ENCODE measurements at places on chromosomes 5 and 9.

- no peak for DNase-seq
- H3K4me1 ChIP-seq = no peaks in the 10 kb centered on the region
- H3K36me3 ChIP-seq = no peaks in the 10 kb centered on the region
- H3K27me3 ChIP-seq = no peaks in the 10 kb centered on the region
- H3K4me3 ChIP-seq = no peak overlapping the region
- no peak overlapping the region for H3K27ac ChIP-seq
Measured at GRCh38 chr5:57581772-57582171, 99.2 kb upstream of the ACTBL2 start.

DNA sequence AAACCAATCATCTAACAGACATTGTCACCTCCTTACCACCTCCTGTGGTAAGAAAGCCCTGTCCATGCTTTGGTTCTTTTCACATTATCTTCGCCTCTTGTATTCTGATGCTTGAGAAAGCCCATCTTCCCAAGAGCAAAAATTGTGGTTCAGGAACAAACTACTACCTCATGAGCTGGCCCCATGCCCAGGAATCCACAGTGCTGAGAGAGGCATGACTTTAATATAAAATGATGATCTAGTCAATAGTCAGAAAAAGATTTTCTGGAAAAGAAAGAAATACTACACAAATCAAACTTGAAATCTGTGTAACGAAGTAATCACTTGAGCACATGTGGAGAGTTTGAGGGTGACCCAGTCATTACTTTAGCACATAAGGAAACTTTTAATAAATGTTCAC, 94.7 kb downstream of the FGF10 start:
- no peak overlapping the region for H3K27ac ChIP-seq
- DNase-seq = no peak
- no peak overlapping the region for H3K4me3 ChIP-seq
- no peaks in the 10 kb centered on the region for H3K36me3 ChIP-seq
- H3K27me3 ChIP-seq = no peaks in the 10 kb centered on the region
- no peaks in the 10 kb centered on the region for H3K4me1 ChIP-seq

DNA sequence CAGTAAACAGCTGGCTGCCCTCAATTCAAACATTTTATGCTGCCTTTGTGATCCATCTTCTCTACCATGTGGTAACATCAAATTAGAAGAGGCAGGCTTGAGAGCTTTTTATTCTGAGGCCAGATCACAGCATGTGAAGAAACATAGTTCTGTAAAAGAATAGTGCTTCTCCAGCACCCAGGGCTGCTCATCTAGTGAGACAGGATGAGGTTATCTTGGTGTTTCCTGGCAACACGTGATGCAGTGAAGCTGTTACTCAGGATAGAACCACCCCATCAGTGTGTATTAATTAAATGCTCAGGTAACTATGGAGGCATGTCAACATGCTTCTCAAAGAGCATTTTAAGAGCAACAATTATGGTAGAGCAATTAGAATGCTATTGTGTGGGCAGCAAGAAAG, 400.5 kb upstream of the ACO1 start:
- H3K4me3 ChIP-seq = no peak overlapping the region
- H3K27ac ChIP-seq = no peak overlapping the region
- H3K4me1 ChIP-seq = no peaks in the 10 kb centered on the region

GRCh38 chr5:125717209-125717608, 706.0 kb upstream of the GRAMD2B start:
- DNase-seq = no peak
- peaks cover 10% of the 10 kb centered on the region for H3K4me1 ChIP-seq
- H3K4me3 ChIP-seq = no peak overlapping the region
- no peaks in the 10 kb centered on the region for H3K36me3 ChIP-seq
- no peak overlapping the region for H3K27ac ChIP-seq
- no peaks in the 10 kb centered on the region for H3K27me3 ChIP-seq

DNA sequence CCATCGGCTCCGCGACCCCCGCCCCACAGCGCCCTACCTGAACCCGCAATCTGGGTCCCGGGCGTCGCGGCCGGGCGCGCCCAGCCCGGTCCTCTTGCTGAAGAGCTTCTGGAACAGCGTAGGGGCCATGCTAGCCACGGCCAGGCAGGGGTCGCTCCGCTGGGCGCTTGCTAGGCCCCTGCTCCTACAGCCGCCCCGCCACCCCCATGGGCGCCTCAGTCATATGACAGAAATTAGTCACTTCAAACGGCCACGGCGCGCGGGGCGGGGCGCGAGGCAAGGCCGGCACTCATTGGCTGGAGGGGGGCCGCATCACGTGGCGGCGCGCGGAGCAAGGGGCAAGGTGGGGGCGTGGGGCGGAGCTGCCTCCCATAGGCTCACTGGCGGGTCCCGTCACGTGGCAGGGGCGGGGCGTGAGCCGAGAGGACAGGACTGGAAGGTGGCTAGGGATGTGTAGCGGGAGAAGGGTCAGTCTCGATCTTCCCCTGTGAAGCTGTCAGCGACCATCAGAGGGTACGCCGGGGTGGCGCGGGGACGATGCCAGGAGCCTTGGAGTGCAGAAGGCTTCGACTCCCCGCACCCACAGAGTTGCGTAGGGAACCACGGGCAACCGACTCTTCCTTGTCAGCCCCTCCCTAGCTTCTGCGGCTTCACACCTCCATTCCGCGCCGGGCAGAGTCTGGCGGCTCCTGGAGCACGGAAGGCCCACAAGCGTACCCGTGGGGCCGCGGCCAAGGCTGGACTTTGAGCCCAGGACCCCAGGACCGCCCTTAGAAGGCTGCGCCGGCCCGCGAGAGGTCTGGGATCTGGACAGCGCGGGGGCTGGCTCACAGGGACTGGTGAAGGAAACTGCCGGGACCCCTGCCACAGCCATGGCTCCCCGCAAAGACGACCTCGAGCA, at the start of gene FNIP1:
FNIP1 (minus strand) TSS at position 225 of the 901 bp plus-strand sequence; CDS start at position 129, 96 bp downstream.
- peak; percentile 98 for DNase-seq
- no peaks in the 10 kb centered on the region for H3K36me3 ChIP-seq
- H3K27ac ChIP-seq = peak within 1 kb of the TSS; percentile 16
- H3K4me3 ChIP-seq = peak within 1 kb of the TSS; percentile 66
- peaks cover 13% of the 10 kb centered on the region for H3K27me3 ChIP-seq

- H3K27ac ChIP-seq = no peak overlapping the region
- DNase-seq = no peak
- no peaks in the 10 kb centered on the region for H3K4me1 ChIP-seq
- peaks cover 25% of the 10 kb centered on the region for H3K36me3 ChIP-seq
- no peaks in the 10 kb centered on the region for H3K27me3 ChIP-seq
- no peak overlapping the region for H3K4me3 ChIP-seq
Measured at GRCh38 chr9:111566234-111566633, 33.2 kb downstream of the PTGR1 start.

DNA sequence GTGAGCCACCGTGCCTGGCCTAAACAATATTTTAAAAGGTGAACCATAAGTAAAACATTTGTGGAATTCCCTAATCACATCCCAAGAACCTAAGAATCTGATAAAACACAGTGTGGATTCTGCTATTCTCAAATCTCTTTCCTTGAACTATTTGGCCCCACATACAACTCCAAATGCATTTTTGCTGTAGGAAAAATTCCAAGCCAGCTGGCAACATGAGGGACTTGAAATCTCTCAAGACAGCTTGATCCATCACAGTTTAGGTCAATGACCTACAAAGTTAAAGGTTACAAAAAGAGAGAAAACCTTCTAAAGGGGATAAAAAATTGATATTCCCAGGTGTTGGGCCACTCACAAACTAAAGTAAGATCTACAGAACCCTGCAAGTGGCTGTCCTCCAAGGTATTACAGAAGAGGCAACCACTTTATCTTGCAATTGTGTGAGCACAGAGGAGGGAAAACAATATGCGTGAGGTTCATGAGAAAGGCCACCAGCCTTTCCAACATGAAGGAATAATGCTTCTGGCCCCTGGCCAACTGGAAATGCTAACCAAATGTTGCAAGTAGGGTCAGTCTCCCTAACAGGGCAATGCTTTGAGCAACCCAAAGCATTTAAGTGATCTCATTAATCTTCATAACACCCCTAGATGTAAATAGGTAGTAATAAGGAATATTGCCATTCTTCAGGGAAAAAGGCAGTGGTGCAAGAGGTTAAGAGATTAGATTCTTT, 221.4 kb downstream of the SEMA5A start:
- H3K36me3 ChIP-seq = no peaks in the 10 kb centered on the region
- H3K4me1 ChIP-seq = no peaks in the 10 kb centered on the region
- no peak for DNase-seq
- no peaks in the 10 kb centered on the region for H3K27me3 ChIP-seq

DNA sequence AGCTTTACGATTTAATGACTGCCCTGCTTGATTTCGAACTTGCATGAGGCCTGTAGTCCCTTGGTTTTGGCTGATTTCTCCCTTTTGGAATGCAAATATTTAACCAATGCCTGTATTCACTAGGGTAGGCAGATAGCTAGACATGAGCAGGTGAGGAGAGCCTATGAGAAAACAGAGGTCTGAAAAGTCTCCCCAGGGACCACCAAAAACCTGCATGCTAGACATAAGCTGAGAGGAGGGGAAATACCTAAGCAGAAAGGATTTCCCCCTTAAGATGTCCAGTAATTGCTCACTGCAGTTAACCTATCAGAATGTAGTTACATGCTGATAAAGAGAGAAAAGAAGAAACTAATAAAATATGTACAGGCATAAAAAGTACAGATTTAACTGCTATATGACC, 667.4 kb upstream of the SEMA6A start:
- no peak overlapping the region for H3K4me3 ChIP-seq
- DNase-seq = no peak
- no peaks in the 10 kb centered on the region for H3K27me3 ChIP-seq

GRCh38 chr5:9197881-9198260, 348.0 kb downstream of the SEMA5A start:
- DNase-seq = no peak
- peaks cover 3% of the 10 kb centered on the region for H3K4me1 ChIP-seq
- no peaks in the 10 kb centered on the region for H3K27me3 ChIP-seq
- H3K27ac ChIP-seq = no peak overlapping the region

DNA sequence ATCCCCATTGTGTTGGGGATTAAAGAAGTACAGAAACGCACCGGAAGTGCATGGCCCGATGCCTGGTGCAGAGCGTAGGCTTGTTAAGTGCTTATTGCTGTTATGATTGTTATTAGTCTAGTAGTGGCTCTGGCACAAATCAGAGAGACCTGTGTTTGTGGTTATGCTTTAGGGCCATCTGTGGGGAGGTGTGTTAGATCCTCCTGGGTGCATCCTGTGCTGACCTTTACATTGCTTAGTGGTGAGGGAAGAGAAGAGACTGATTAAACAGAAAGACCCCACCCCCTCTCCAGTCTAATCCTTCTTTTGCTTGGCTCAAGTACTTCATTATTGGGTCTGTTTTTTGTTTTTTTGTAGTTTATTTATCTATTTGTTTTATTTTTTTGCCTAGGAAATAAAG, 112.7 kb upstream of the SPRY4 start:
- no peaks in the 10 kb centered on the region for H3K36me3 ChIP-seq
- peaks cover 13% of the 10 kb centered on the region for H3K4me1 ChIP-seq
- no peaks in the 10 kb centered on the region for H3K27me3 ChIP-seq
- no peak overlapping the region for H3K27ac ChIP-seq
- DNase-seq = no peak

DNA sequence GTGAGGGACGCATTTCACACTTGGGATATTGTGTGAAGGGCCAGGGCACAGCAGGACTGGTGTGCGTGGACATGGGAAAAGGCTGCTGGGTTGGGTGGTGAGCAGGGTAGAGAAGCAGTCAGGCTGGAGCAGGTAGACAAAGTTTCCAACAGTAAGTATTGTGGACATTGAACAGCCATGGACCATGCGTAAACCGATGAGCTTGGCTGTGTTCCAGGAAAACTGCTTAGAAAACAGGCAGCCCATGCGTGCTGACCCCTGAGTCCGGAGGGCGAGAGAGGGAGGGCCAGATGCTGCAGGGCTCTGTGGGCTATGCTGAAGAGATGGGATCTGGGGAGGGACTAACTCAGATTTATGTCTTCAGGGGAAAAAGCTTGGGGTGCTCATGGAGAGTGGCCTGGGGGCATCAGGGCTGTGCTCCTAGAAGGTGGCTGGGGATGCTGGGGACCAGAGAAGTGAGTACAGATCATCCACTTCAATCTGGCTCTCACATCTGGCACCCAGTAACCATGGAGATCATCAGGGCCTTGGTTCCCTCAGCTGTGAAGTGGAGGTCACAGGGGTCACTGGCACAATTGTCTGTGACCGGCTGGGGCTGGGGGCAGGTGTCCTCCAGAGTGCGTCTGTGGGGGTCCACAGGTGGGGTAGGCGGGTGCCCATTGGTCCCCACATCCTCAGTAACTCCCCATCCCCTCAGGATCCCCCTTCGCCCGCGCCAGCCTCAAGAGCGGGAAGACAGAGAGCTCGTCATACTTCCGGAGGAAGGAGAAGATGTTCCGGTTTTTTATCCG, 93.3 kb downstream of the CACNA1B start:
- H3K27ac ChIP-seq = no peak overlapping the region
- no peaks in the 10 kb centered on the region for H3K36me3 ChIP-seq
- H3K4me3 ChIP-seq = no peak overlapping the region
- DNase-seq = no peak
- H3K4me1 ChIP-seq = no peaks in the 10 kb centered on the region

DNA sequence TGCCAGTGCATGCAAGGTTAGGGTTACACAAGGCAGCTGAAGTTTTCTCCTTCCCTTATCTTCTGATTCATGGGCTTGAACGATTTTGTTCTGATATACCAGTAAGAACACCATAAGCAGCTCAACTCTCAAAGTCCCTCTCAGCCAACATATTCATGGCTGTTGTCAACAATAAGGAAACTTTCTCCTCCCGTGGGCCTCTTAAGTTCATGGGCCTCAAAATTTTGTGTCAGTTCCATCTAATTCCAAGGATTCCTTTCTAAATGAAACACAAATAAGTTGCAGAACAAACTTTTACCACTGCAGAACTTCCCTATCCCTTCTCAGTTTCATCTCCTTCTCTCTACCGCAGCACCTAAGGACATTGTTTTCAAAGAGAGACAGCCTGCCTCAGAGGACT, 23.6 kb upstream of the CAST start:
- H3K27me3 ChIP-seq = no peaks in the 10 kb centered on the region
- H3K27ac ChIP-seq = no peak overlapping the region
- no peak overlapping the region for H3K4me3 ChIP-seq

DNA sequence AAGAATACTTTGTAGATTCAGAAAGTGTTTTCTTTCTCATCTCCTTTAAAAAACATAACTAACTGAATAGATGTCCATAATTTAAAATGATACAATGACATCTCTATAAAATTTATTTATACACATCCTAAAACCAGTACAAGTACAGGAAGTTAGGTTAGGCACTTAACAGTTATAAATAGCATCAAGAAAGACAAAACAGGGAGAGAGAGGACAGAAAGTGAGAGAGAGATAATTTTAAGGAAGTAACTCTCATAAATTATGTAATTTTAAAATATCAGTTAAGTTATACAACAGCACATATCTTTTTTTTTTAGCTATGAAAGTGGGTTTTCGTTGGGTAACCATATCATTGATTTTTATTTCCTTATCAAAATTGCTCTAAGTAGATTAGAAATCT, 1068.6 kb downstream of the TAF11L14 start:
- DNase-seq = no peak
- H3K4me3 ChIP-seq = no peak overlapping the region
- no peak overlapping the region for H3K27ac ChIP-seq
- no peaks in the 10 kb centered on the region for H3K36me3 ChIP-seq

DNA sequence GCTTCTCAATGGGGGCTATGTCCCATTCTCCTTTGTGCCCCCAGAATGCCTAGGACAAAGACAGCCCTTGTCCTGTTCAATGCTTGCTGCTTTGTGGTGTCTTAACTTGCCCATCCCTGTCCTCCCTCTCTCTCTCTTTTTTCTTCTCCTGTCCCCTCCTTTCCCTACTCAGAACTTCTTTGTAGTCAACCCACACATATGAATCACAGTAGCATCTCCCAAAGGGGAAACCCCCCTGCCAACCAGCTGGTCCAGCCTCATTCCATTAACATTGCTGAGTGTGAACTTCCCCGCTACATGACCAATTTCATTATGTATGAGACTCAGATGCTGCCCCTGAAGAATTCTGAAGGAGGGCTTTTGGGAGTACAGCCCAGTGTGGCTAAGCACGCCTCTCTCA, 408.3 kb downstream of the ENC1 start:
- no peaks in the 10 kb centered on the region for H3K27me3 ChIP-seq
- H3K4me3 ChIP-seq = no peak overlapping the region
- no peaks in the 10 kb centered on the region for H3K36me3 ChIP-seq
- no peak for DNase-seq

All from GM23338 (cell line).